ENCODE measurements at places on chromosomes 12 and 14.

DNA sequence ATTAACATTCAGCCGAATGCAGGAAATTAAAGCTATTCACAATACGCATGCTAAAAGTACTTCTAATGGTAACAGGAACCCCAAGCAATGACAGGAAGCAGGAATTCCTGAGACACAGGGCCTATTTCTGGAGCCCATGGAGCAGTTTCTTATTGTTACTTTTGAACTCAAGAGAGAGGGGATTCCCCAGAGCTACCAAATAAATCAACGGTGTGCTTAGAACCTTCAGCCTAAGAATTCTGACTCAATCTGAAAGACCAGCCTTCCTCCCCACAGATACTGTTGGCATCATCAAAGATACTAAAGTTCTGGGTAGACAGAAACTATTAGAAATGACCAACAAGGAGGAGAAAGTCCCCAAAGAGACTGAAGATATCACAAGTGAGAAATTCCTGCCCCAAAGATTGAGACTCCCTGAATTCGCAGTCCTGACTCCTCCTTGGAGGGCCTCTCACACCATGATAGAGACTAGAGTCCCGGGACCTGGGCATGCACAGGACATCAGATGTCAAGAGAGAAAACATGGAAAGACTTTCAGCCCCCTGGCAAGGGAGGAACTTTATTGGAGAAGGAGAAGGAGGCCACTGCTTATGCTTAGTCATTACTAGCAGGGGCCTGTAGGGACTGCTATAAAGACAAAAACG is 32.7 kb downstream of the RTRAF start:
- DNase-seq = no peak

DNA sequence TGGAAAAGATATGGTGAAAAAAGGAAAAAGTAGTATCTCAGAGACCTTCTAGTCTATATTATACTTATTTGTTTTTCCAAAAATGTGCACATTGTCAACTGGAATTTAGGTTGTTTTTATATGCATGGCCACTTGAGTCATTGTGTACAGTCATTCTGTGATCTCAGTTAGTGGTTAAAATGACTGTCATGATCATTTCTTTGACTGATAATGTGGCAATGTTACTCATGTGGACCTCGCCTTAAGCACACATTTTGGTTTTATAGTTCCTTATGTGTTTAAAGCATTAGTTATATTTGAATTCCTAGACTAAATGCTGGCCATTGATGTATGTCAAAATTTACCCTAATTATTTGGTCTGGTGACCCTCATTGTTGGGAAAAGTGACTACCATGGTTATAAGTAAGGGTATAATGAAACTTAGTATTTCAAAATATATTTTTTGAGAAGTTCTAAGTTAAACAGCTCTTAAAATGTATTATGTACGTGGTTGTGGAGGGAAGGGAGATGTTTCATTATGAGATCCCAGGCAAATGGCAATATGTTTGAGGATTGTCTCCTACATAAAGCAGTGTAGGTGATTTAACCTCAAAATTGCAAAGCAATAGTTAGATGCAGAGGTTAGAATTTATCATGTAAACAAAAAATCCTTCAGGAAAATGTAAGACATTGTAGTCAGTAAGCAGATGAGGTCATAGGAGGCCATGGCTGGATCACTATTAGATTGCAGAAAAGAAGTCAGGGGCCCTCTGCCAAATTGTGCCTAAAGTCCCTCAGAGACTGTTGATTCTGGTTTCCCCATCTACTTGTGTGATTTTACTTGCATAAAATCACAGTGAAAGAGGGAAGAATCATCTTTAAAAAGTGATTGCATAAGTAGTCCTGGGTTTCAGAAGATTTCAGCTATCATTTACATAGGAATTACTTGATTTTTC is 17.5 kb downstream of the PNMA1 start:
- no peak for DNase-seq

GRCh38 chr12:19138551-19138950 is 9.0 kb downstream of the PLEKHA5 start:
- DNase-seq = no peak

DNA sequence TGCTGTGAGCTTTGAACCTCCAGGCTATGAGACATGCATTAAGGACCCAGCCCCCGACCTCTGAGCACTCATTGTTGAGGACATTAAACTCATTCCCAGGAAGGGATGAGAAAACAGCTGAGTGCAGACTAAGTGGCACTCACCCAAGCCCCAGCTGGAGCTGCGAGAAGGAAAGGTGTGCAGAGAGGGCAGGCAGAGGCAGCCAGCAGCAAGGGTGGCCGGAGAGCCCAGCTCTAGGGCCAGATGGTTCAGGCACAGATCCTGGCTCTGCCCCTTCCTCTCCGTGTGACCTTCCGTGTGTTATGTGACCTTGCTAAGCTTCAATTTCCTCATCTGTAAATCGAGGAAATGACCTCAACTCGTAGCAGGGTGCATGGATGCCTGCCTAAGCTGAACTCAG is 3.7 kb downstream of the TSPAN11 start:
- no peak for DNase-seq

GRCh38 chr14:65302571-65303189 is 109.8 kb upstream of the FUT8 start:
- DNase-seq = no peak

DNA sequence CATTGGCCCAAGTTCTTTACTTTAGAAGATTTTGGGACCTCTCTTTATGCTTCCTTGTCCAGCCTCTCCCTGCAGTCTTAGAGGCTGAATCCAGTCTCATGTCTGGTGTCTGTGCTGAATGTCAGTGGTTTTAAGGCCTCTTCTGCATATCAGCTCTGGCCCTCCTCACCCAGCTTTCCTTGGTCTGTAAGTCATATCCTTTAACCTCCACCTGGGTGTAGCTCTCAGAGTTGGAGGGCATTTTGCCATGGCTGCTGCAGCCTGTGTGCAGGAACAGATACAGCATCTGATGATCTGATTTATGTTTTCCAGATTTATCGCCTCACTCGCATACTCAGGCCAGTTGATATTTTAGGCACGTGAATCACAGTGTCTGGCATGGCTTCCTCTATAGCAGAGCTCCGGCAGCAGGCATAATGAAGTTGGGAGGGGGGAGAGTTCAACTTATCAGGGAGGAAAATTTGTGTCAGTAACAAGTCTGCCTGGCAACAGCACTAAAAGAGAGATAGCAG is 335.0 kb downstream of the PCNX1 start:
- DNase-seq = no peak

DNA sequence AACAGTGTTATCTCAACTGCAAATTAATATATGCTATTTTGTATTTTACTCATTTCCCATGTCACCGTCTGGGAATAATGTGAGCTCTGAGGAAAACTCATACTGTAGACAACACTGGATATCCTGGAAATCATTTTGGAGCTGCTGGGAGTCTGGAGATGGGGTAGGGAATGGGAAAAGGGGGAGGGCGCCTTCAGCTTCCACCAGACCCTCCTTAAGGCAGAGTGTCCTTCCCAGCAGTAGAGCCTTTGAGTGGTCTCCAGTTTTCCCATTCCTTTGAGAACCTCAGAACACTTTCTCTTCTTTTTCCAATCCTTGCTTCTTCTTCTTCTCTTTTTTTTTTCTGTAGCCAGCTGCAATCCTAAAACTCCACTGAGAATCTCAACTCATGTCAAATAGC is 5.4 kb upstream of the LRIG3 start:
- DNase-seq = no peak

All from right kidney (tissue), 9 donors.